Stimulated activated CD8-positive, alpha-beta memory T cell treated with anti-CD3 and anti-CD28 coated beads, Interleukin-2, amount 100 ng/mL, for 48 hours (primary cell): ENCODE measurements at places on chromosomes 5 and 9.

DNA sequence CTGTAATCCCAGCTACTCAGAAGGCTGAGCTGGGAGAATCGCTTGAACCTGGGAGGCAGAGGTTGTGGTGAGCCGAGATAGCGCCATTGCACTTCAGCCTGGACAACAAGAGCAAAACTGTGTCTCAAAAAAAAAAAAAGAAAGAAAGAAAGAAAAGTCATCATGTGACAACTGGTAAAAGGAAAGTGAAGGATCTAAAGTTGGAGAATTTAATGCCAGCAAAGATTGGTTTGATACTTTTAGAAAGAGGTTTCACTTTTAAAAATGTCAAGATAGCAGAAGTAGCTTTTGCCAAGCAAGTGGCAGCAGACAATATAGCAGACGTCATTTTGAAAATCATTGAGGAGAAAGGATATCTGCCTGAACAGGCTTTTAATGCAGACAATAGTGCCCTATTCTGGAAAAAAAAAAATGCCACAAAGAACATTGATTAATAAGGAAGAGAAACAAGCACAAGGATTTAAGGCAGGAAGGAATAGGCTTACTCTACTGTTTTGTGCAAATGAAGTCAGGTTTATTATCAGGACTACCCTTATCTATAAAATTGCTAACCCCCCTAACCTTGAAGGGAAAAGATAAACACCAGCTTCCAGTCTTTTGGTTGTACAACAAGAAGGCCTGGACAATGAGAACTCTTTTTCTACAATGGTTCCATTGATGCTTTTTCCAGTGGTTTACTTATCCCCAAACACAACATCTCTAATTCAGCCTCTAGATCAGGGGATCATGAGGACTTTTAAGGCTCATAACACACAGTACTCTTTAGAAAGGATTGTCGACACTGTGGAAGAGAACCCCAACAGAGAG is 12.0 kb downstream of the PKD2L2 start:
- DNase-seq, result no peak

DNA sequence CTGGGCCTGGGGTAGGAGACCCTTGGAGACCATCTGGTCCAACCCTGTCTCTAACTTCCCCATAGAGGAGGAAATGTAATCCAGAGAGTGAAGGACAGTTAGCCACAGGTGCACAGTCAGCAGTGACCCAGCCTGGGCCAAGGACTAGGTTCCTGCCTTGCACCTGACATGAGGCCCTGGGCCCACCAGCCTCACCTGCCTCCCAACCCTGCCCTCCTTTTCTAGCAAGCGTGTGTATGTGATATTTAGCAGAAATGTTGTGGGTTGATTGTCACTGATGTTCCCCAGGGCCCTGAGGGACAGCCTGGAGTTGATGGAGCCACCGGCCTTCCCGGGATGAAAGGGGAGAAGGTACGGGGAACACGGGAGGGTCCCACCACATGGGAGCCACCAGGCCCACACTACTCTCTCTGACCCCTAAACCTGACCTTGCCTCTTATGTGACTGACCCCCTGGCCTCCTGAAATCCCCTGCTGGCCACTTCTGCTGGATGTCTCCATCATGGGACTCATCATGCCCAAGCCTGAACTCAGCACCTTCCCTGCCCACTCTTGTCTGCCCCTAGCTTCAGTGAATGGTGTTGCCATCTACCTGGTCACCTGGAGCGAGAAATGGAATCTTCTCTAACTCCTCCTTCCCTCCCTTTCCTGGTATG is 79.2 kb upstream of the TGFBR1 start:
- no peak for DNase-seq

DNA sequence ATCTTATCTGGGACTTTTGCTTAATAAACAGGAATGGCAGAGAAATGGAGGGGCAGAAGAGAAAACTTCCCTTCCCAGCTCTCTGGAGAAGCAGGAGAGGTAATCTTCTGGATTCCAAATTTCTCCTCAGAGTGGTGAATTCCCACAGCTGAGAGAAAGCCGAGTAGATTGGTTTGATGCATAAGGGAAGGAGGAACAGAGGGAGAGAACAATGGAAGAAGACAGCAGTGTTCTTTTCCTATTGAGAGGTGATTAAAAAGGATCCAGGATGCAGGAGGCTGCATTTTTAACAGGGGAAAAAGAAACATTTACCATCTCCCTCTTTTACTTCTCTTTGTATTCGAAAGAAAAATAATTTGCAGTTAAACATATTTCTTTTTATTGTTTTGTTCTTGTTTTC is 13.1 kb downstream of the SH3RF2 start:
- no peak for DNase-seq

GRCh38 chr5:119229950-119230349 is 125.9 kb upstream of the TNFAIP8 start:
- no peak for DNase-seq

- DNase-seq, result no peak
These were observed 187.0 kb upstream of the EFNA5 start for GRCh38 chr5:107857785-107858184.

- no peak for DNase-seq
These were observed 5.0 kb downstream of the NSMF start for GRCh38 chr9:137454145-137454596.

GRCh38 chr9:117737721-117738226 is 33.6 kb downstream of the TLR4 start:
- no peak for DNase-seq

GRCh38 chr5:126645132-126645531 is 44.4 kb downstream of the PHAX start:
- no peak for DNase-seq

DNA sequence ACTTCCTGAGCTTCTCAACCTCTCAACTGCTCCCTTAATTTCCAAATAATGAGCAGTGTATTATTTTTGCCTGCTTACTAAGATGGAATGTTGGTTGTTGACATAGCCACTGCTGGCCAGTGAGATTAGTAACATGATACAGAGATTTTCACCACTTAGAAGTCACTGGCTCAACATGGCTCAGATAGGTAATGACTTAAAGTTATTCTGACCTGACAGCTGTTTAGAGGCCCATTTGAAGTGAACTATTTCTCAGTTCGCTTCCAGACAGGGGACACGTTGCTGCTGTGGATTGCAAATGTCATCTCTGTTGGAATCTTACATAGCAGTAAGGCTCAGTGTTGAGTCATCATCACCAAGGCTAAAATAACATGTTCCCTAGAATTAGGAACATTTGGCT is 490.2 kb downstream of the TLE4 start:
- no peak for DNase-seq

DNA sequence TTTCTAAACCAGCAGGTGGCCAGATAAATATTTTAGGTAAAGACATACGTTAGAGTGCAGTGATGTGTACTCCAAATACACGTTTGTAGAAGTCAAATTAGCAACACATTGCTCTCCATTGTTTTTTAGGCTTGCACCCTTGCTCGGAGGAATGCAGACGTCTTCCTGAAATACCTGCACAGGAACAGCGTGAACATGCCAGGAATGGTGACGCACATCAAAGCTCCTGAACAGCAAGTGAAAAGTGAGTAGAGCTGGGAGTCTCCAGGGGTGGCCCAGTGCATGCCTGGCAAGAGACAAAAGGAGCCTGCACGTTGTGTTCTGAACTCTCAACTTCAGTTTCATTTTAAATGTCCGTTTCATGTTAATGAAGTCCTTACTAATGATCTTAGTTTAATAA is 207.5 kb upstream of the OTULINL start:
- no peak for DNase-seq

GRCh38 chr5:129820-130219 is 37.9 kb downstream of the PLEKHG4B start:
- DNase-seq, result no peak

- DNase-seq, result no peak
These were observed 22.7 kb upstream of the UBLCP1 start for GRCh38 chr5:159240301-159240870.

GRCh38 chr5:121027636-121028035 is 563.5 kb downstream of the PRR16 start:
- DNase-seq, result no peak

DNA sequence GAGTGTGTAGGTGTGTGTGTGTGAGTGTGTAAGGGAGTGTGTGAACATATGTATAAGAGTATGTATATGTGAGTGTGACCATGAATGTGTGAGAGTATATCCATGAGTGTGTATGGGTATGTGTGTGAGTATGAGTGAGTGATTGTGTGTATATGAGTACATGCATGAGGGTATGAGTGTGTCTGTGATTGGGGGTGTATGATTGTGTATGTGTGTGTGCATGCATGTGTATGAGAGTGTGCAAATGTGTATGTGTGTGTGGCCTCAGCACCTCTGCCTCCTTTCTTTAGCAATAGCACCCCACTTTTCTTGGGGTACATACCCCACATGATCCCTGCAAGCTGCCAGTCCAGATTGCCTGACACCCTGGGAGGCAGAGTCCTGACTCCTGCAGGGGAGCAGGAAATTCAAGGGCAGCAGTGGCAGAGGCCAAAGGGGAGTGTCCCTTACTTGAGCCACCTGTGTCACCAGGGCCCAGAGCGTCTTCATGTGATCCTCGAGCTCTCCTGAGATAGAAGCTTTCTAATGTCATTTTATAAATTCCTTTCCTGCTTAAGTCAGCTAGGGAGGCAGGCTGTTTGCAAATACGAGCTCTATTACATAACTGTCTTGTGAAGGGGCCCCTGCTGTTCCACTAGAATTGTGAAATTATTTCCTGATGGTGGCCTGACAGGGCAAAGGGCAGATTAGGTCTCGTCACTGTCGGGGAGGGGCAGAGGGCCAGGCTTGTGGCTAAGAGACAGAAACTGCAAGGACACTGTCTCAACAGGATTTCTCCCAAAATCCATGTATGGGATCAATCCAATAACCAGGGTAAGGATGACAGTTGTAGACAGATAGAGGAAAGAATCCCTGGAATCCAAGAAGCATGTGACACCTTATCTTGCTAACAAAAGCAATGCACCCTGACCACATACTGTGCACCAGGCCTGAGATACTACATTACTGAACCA is 389.1 kb downstream of the GADD45G start:
- no peak for DNase-seq

GRCh38 chr5:148972396-148972795 is 90.5 kb downstream of the SH3TC2 start:
- no peak for DNase-seq

DNA sequence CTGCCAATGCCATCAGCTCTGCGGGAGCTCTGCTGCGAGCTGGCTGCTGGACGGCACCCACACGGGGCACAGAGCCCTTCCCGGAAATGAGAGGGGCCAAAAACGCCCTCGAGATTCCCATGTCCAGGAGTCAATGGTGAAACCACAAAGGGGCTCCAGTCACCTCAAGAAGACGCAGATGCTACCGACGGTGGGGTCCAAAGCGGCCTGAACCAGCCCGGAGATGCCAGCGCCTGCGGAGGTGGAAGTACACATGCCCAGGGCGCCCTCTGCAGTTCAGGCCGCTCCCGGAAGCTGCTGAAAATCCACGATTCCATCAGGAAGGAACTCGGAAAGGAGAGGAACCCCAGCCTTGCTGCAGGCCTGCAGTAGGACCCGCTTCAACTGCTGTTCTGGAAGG is 82.4 kb upstream of the SELENOP start:
- no peak for DNase-seq

- DNase-seq, result no peak
These were observed 283.0 kb upstream of the ITGA1 start for GRCh38 chr5:52504584-52505240.
